ENCODE measurements at places on chromosomes 4 and X. TPM values are rescaled to one million over a fixed set of nuclear protein-coding genes. Genes with fewer than 3 reads are reported as not detected.

GRCh38 chr4:172869621-172870268, 298.9 kb upstream of the GALNT7 start:
- H3K36me3 ChIP-seq: no peaks in the 10 kb centered on the region
- H3K27ac ChIP-seq: no peak overlapping the region
- DNase-seq: no peak
- no peaks in the 10 kb centered on the region for H3K27me3 ChIP-seq
- no peaks in the 10 kb centered on the region for H3K4me1 ChIP-seq
- H3K4me3 ChIP-seq: no peak overlapping the region

- H3K4me1 ChIP-seq: no peaks in the 10 kb centered on the region
- no peak overlapping the region for H3K27ac ChIP-seq
- no peaks in the 10 kb centered on the region for H3K36me3 ChIP-seq
- H3K27me3 ChIP-seq: no peaks in the 10 kb centered on the region
- H3K4me3 ChIP-seq: no peak overlapping the region
- DNase-seq: peak; percentile 70
Measured at GRCh38 chrX:65581661-65582339, 47.2 kb upstream of the LAS1L start.

DNA sequence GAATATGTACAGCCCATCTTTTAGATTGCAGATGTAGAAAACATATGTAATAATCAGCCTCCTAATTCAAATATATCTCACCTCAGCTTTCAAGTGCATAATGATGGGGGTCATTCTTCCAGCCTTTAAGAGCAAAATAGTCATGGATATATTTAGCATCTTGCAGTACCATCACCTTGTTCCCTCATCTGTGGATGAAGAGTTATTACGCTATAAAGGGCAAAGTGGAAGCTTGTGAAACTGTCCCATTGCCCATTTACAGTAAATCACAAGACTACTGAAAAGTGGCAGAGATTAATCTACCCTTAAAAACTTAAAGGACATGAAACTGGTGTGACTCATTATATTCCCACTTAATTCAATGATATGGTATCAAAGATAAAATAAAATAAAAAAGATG, 979.7 kb upstream of the HS3ST1 start:
- no peaks in the 10 kb centered on the region for H3K36me3 ChIP-seq
- H3K27me3 ChIP-seq: no peaks in the 10 kb centered on the region
- H3K4me1 ChIP-seq: no peaks in the 10 kb centered on the region
- H3K27ac ChIP-seq: no peak overlapping the region
- H3K4me3 ChIP-seq: no peak overlapping the region

DNA sequence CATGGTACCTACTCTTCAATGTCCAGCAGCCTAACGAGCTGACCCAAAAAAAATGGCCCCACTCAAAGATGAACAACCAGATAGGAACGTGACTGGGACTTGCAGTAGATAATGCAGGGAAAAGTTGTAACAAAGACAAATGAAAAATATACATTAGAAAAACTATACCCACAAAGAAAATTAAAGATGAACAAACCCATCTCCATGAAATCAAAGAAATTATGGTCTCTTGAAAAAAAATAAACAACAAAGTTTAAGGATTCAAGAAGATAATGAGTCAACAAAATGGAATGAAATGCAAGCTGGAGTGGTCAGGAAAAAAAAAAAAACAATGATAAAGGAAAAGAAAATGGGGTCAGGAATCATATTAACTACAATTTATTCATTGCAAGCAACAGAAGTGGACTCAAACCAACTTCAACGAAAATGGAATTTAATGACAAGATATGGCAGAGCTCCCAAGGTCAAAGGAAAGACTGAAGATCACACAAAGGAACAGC, 309.8 kb upstream of the GALNT7 start:
- no peak for DNase-seq
- no peaks in the 10 kb centered on the region for H3K36me3 ChIP-seq
- H3K27me3 ChIP-seq: no peaks in the 10 kb centered on the region
- no peak overlapping the region for H3K4me3 ChIP-seq
- H3K27ac ChIP-seq: no peak overlapping the region
- H3K4me1 ChIP-seq: no peaks in the 10 kb centered on the region

DNA sequence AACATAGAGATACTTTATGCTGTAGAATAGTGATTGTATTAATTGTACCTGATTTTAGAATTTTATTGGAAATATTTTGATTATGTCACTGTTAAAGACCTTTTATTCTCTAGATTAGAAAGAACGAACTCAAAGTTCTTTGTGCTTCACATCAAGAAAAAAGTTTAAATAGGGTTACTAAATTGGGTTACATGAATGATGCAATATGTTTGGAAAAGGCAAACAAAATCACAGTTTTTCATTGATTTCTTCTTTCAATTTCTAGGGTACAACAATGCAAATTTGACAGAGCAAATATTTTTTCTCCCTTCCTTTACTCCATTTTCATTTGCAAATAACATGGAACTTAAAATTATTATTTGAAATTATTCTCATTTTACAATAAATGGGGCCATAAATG, 24.0 kb upstream of the ANKRD50 start:
- no peak overlapping the region for H3K27ac ChIP-seq
- no peaks in the 10 kb centered on the region for H3K4me1 ChIP-seq
- H3K4me3 ChIP-seq: no peak overlapping the region
- DNase-seq: no peak
- no peaks in the 10 kb centered on the region for H3K27me3 ChIP-seq

- no peak for DNase-seq
- H3K36me3 ChIP-seq: no peaks in the 10 kb centered on the region
- H3K27me3 ChIP-seq: no peaks in the 10 kb centered on the region
- H3K4me3 ChIP-seq: no peak overlapping the region
- no peak overlapping the region for H3K27ac ChIP-seq
Measured at GRCh38 chrX:96376266-96376665, 308.4 kb upstream of the DIAPH2 start.

FAM133A gene
- 0.08 TPM for total RNA-seq

ADGRL3 gene
- total RNA-seq: 4.4 TPM

BEX3 gene
- 44.9 TPM for total RNA-seq

Measured in colonic mucosa (tissue), 4 donors.